Cortex of kidney (tissue), 1 donor: ENCODE measurements at places on chromosomes 7 and 10.

DNA sequence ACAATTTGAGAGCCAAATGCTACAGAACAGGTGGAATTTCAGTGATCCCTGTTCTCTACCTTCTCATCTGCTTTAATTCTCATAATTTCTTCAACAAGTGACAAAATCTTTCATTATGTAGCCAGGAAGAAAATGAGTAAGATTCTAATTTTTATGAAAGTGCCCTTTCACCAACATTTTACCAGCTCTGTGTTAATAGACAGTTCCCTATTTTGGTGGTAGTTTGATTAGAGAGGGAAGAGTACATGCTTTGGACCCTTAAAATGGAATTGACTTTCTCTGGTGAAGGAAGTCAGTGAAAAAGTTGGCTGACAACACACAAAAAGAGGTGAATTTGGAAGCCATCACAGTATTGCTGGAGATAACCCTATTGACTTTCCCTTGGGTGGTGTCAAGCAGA is 61.7 kb downstream of the CACNB2 start:
- DNase-seq = no peak

DNA sequence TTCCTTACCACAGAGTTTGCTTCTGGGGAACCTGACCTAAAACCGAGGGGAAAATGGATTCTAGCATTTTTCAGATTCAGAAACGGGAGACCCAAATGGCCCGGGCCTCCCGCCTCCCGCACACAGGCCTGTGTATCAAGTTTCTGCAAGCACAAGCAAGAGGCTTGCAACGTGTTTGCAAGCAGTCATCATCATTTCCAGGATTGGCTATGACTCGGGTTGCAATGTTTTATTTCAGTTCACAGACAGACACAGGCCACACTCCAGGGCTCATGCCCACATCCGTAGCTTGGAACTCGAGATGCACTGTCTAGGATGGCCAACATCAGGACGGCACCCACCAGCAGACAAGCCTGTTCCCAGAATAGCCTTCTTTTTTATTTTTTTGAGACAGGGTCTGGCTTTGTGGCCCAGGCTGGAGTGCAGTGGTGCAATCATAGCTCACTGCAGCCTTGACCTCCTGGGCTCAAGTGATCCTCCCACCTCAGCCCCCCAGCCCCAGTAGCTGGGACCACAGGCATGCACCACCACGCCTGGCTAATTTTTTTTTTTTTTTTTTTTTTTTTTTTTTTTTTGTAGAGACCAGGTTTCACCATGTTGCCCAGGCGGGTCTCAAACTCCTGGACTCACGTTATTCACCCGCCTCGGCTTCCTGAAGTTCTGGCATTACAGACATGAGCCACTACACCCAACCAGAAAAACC is 68.1 kb upstream of the FOXK1 start:
- no peak for DNase-seq

- DNase-seq = no peak
Observed at GRCh38 chr10:107473225-107473624, 308.7 kb upstream of the SORCS1 start.

DNA sequence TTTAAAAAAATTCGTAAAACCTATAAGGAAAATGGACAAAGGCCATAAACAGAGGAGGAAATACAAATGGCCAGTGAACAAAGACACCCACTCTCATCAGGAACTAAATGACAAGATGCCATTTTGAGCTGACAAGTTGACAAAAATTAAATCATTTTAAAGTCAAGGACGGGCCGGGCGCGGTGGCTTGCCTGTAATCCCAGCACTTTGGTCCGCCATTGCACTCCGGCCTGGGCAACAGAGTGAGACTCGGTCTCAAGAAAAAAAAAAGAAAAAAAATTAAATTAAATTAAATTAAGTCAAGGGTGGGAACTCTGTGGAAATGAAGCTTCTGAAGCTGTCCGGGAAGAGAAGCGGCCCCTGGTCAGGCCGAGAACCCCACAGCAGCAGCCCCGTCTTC is 1.2 kb upstream of the NOM1 start:
- DNase-seq = no peak

DNA sequence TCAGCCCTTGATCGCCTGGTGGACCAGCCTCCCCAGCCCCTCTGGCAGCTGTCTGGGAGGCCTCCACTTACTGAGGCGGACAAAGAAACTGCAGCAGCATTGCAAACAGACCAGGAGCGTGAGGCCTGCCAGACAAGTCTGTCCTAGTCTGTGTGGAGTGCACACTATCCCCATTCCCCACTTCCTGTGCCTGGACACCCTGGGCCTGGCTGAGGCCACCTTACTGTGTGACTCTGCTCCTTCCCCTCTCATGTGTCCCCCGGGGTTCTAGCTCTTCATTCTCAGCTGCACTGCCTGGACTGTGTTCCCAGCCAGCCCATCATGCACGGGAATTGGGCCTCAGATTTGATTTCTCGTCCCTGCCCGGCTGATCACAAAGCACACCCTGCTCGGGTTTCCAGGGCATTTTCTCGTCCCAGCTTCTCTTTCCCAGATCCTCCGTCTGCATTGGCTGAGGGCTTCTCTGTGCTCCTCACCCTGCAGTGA is 16.7 kb upstream of the C10orf90 start:
- no peak for DNase-seq

GRCh38 chr10:101935431-101935830 is 91.8 kb upstream of the KCNIP2 start:
- no peak for DNase-seq

DNA sequence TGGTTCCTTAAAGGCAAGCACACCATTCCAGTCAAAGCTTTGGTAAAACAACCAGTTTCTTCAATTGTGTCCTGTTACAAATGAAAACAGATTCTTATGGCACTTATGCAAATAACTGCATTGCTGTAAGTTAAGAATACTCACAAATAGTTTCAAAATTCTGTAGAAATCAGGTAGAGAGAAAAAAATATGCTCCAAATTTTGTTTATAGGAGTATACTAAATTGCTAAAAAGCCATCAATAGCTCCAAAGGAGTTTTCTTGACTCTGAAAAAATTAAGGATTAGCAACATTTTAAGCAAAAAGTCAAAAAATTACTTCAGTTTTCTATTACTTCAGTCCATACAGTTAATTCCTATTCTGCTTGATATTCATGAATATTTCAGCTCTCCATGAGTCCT is 51.3 kb upstream of the KAT6B start:
- no peak for DNase-seq

DNA sequence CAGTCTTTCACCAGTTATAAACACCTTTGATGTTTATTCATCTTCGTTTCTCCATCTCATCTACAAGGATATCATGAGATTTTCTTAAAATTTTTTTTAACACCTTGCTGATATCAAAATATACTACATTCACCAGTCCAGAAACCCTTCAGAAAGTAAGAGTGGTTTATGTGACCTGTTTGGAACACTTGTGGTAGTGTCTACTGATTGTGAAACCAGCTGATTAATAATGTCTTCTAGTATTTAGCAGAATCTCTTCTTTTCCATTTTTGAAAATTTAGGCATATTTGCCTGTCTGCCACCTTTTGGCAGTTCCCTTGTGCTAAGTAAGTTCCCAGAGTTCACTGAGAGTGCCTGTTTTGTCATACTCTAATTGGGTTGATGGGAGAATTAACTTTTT is 18.5 kb downstream of the DLD start:
- DNase-seq = no peak

GRCh38 chr10:99915414-99915813 is 94.3 kb downstream of the DNMBP start:
- DNase-seq = no peak

DNA sequence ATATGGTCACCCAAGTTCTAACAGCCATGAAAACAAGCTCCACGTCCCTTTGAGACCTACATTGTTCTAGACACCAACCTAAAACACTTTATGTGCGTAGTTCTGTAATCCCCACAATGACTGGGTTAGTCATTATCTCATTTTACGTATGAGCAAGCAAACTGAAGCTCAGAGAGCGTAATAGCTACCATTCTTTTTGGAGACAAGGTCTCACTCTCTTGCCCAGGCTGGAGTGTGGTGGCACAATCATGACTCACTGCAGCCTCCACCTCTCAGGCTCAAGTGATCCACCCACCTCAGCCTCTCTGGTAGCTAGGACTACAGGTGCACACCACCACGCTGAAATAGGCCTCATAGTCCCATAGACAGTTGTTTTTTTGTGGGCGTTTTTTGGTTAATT is 10.5 kb downstream of the DAGLB start:
- no peak for DNase-seq

DNA sequence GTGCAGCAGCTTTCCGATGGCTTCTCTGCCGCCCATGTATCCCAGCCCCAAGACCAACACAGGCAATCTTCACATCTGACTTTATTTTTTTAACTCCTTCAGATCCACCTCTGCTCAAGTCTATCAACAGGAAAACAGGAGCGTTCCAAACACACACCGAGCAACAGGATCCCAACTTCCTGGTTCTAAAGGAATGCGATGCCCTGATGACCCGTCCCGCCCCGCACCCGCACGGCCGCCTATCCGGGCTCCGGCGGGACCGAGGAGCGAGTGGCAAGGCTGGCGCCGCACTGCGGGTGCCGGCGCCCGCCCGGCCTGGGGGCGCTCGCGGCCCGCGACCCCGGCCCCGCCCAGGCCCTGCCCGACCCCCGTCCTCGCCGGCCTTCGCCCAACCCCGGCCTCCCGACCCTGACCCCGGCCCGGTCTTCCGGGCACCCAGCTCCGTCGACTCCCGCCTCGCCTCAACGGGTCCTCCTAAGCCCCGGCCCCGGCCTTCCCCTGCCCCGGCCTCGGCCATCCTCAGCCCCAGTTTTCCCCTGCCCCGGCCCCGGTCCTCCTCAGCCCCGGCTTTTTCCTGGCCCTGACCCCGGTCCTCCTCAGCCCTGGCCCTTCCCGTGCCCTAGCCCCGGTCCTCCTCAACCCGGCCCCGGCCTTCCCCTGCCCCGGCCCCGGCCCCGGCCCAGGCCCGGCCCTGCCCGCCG is 730 bp downstream of the LARP4B start:
- DNase-seq = no peak

- no peak for DNase-seq
Observed at GRCh38 chr10:51270936-51271530, 196.7 kb downstream of the PRKG1 start.
